ENCODE measurements at places on chromosomes 2 and 18.

DNA sequence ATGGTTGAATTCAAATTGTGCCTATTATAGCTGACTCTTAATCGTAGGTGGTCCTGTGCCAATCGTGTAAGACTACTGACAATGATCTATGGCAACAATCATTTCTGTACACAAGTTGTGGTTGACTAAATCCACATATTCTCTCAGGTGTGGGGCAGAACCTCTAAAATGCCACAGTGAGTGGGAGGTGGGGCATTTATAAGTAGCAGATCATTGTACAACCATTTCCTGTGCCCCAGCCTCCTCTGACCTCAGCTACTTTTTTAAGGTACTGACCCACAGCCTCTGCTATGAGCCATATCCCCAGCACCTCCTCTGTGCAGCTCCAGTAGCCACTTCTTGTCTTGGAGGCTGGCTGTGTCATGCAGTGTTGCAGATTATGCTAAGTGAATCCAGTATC, 48.6 kb upstream of the RAPH1 start:
- no peak for DNase-seq

- DNase-seq, result no peak
These were observed 9.3 kb downstream of the OTX1 start for GRCh38 chr2:63059793-63060471.

GRCh38 chr2:11835403-11835802, 89.0 kb downstream of the LPIN1 start:
- DNase-seq, result no peak

DNA sequence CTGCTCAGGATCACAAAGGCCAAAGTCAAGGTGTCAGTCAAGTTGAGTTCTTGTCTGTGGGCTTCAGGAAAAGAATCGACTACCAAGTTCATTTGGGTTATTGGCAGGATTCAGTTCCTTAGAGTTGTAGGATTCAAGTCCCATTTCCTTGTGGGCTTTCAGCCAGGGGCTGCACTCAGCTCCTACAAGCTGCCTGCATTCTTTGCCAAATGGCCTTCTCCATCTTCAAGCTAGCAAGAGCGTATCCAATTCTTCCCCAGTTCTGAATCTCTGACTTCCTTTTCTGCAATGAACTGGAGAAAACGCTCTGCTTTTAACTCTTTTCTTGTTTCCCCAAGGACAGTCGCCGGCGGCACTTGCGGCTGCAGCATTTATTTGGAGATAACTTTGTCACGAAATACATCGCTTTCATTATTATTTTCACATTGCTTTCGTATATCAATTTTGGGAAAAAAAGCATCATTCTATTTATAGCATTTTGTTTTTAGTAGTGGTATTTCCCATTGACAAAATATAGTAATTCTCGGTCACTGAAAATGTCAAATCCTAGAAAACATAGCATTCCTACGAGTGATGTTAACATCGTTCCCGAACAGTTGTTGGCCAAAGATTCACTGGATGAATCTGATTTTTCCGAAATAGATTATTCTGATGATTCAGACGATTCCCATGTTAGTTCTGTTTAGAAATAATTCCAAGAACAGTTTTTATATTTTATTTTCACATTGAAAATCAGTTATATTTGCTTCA, 59.6 kb upstream of the SERPINE2 start:
- DNase-seq, result no peak

DNA sequence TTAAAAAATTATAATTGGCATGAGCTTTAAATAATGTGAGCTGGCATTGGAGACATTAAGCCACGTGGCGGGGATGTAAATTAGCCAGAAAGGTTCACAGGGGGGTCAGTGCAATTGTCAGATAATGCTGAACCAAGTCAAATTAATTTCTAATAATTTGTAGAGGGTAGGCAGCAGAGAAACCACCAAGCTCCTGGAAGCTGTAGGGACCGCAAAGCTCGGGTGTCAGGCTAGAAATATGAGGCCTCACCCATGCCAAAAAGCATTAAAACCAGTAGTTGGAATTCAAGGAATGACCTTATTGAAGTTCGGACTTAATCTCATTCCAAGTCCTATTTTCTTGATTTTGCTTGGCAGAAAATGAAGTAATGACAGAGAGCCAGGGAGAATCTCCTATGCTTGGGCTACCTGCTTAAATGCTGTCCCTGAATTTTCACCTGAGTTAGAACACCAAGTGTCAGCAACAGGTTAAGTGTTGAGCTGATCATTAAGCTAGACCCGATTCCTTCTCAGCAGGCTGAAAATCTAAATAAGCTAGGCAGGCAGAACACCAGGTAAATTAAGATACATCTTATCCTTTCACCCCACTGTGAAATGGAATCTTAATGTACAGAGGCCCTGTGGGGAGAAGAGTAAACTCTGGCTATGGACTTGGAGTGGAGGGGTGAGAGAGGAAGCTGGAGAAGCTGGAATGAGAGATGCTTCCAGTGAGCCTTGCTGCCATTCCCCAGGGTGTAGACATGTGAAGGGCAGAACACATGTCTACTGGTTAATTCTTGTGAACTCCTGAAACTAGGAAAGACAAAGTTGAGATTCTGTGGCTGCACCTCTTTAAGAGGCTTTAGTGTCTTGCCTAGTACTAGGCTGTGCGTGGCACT, 520.0 kb downstream of the SLC4A3 start:
- DNase-seq, result no peak

GRCh38 chr18:51125976-51126375, 71.5 kb downstream of the MEX3C start:
- no peak for DNase-seq

DNA sequence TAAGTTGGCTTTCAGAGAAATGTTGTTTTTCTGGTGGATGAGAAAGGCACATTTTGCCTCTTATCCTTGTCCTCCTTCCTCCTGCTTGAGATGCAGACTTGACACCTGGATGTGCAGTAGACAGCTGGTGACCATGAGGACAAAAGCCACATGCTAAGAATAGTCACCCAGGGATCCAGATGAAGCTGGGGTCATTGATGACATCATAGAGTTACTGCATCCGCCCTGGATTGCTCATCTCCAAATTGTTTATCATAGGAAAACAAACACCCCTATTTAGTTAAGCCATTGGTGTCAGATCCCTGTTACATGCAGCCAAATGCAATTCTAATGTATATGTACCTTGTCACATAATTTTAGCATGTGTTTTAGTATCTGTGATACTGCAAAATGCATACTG, 16.3 kb upstream of the SLC1A4 start:
- DNase-seq, result no peak

Measured in stimulated activated CD4-positive, alpha-beta T cell treated with anti-CD3 and anti-CD28 coated beads, Interleukin-1b, Interleukin-23, amount 100 ng/mL, for 24 hours (primary cell).